ENCODE measurements at places on chromosomes 13 and 19.

DNA sequence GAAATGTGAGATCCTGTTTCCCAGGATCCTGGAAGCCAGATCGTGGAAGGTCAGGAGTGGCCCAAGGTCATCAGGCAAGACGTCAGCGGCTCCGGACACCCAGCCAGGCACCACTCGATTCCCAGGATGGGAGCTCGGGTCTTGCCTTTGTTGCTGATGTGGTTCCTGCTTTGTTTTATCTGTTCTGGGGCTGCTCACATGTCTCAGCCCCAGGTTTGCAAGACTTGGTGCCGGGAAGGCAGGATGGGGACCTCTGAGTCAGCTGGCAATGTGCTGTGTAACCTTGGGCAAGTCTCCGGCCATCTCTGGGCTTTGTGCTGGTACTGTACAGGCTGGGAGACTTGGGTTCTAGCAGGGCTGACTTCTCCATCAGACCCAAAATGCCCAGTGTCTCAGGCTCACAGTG is 1.4 kb upstream of the FCHO1 start:
- no peak for DNase-seq

GRCh38 chr13:107210723-107211030 is 642.7 kb upstream of the ARGLU1 start:
- DNase-seq = peak; percentile 35

- DNase-seq = no peak
Observed at GRCh38 chr13:39419068-39419467, 183.9 kb downstream of the LHFPL6 start.

DNA sequence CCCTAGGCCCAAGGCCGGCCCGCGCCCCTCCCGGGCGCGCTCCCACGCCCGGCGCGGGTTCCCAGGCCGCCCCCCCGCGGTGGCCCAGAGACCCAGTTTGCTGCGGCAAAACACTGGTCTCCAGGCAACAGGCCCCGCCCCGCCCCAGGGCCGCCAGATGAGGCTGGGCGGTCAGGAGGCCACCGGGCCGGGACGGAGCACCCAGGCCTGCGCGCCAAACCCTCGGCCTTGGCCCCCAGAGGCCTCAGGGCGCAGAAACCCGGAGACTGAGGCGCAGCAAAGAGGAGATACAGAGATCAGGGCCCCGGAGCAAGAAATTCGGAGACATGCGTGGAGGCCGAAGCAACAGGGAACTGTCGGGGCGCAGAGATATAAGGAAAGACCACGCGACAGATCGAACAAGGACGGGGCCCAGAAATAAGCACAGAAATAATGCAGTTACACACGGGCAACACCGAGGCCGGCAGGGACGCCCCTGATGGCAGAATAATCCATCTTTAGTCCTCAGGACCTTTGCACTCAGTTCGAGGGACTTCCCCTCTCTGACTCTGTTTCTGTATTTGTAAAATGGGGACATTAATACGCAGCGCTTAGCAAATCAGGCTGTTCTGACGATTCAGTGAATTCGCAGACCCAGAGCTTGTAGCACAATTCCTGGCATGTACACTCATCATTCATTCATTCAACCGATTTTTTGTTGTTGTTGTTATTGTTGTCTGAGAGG is 20.8 kb upstream of the ERCC1 start:
- DNase-seq = peak; percentile 39

DNA sequence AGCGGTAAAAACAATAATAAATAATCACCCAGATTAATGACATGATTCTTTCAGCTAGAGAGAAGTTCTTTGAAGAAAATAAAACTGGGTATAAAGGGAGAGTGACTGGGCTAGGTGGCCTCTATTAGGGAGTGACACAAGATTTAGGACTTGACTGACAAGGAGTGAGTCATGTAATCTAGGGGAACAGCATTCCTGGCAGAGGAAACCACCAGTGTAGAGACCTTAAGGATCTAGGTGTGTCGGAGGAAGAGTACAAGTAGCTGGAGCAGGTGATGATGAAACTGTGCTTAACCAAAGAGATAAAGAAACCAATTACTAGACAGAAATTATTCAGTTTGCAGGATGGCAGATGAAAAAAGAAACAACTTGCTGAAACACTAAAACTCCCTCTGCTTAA is 248.0 kb downstream of the RFC3 start:
- no peak for DNase-seq

Measured in NCI-H2171 treated with DMSO at 0.1 percent for 48 hours (cell line).